ENCODE measurements at places on chromosomes 1 and 21. TPM values are rescaled to one million over a fixed set of nuclear protein-coding genes. Genes with fewer than 3 reads are reported as not detected.

ERICH3 gene
- total RNA-seq: not detected

PEX11B gene
- 19.7 TPM for total RNA-seq

FAM163A gene
- total RNA-seq: not detected

AGMAT gene
- total RNA-seq: 0.28 TPM

KIAA1614 gene
- total RNA-seq: 1.8 TPM

Data from IMR-90 (cell line).